ENCODE measurements at places on chromosomes 7 and 10.

GRCh38 chr7:7335215-7335614 is 152.9 kb downstream of the C1GALT1 start:
- no peak for DNase-seq

DNA sequence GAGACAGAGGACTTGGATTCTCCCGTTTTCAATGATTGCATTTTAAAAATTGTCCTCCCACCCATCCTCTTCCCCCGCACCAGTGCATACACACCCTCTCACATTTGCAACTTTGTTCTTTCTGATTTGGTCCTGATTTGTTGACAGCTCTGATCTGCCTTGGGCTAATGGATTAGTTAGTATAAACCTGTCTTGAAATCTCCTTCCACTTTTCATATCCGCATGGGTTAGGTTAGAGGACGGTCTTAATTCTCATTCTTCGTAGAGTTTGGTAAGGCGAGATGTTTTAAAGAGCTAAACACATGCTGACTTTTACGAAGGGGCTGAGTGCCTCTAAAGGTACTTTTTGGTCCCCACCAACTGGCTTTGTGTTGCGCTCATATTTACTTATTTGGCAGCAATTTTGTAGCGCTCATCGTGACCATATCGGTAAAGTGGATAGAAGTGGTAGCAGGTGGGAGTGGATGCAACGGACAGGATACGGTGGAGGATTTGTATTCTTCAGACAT is 1.1 kb downstream of the AHR start:
- DNase-seq: peak; percentile 56

DNA sequence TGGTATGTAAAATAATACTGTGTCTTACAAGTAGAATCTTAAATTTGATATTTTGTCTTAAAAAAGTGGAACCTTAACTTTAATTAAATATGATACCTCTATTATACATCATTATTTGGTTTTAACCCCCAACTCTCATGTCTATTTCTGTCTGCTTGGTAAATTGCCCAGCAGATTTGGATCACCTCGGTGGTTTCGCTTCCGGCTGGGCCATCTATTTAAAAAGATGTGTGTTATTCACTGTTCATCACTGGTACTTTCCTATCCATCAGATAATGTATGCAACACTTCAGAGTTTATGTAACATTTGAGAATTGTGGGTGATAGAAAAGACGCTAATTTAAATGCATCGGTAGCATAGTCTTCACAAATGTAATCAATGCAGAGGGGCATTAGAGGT is 119.7 kb downstream of the SND1 start:
- no peak for DNase-seq

GRCh38 chr7:1906988-1907745 is 237.1 kb downstream of the ELFN1 start:
- DNase-seq: no peak

DNA sequence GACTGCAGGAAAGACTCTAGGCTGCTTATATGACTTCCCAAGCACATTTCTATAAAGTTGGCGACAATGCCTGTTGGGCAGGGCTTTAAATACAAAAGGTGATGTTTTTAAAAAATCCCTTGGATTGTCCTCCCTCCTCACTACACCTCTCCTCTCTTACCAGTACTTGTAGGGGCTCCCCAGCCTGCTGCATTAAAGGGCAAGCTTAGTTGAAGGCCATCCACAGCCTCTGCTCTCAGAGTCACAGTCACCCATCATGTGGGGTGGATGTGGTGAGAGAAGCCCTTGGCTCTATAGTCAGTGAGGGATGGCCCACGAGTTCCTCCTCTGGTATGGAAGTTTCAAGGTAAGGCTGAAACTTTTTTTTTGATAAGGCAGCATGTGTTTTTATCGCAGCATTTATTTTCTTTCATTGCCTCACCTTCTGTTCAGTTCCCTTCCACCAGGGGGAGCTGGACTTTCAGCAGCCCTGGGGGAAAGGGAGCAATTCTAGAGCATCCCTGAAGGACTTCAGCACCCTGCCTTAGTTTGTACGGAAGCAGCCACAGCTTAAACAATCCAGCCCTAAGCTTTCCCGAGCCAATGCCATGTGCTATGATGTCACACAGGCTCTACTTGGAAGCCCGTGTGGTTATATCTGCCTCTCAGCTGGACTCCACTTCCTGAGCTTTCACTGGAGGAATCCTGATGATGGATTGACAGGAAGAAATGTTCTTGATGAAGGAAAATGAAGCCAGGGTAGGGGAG is 131.9 kb downstream of the CALCR start:
- peak; percentile 14 for DNase-seq

DNA sequence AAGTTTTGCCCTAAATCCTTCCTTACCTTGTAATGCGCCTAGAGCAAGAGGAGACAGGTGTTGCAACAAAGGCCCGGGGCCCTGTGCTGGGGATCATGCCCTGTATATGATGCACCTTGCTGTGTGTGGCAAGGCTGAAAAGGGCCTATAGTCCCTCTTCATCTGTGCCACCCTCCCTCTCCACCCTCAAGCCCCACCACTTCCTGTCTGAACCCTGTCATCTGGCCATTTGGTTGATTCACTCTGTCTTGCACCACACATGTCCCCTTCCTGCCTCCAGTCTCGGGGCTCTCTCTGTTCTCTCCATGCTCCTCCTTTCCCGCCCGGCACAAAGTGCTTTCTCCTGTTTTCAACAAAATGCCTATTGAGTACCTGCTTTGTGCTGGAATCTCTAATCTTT is 11.5 kb upstream of the MALSU1 start:
- DNase-seq: no peak

Data from astrocyte of the spinal cord (primary cell).